Thoracic aorta (tissue), 2 donors: ENCODE measurements at places on chromosomes 2 and 18.

DNA sequence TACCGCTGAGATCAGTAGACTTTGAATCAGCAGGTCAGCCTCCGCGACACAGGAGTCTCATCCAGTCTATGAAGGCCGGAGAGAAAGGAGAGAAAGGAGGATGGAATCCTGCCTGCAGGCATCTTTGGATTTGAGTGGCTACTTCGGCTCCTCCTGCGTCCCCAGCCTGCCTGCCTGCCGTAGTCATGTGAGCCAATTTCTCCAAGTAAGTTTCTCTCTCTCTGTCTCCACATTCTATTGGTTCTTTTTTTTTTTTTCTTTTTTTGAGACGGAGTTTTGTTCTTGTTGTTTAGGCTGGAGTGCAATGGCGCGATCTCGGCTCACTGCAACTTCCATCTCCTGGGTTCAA lies 16.7 kb downstream of the PDCD1 start:
- DNase-seq: no peak

DNA sequence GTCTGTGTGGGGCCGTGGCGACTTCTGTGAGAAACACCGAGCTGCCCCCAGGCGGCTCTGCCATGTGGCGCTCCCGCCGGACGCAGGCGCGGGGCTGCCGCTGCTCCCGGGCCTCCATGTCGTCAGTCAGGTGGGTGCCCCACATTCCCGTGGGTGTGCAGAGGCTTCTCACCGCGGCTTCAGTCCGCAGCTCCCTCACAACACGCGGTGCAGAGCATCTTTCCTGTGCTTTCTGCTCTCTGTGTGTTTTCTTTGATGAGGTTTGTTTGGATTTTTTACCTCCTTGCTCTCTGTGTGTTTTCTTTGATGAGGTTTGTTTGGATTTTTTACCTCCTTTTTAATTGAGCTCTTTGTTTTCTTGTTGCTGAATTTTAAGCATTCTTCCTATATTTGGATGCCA lies 13.0 kb downstream of the AQP12A start:
- DNase-seq: no peak

- DNase-seq: no peak
Measured at GRCh38 chr18:58813105-58813504, 51.6 kb upstream of the ZNF532 start.

GRCh38 chr18:8037296-8037695 lies 470.2 kb downstream of the PTPRM start:
- DNase-seq: no peak

- DNase-seq: no peak
Measured at GRCh38 chr2:217790681-217791392, 212.0 kb downstream of the TNS1 start.

DNA sequence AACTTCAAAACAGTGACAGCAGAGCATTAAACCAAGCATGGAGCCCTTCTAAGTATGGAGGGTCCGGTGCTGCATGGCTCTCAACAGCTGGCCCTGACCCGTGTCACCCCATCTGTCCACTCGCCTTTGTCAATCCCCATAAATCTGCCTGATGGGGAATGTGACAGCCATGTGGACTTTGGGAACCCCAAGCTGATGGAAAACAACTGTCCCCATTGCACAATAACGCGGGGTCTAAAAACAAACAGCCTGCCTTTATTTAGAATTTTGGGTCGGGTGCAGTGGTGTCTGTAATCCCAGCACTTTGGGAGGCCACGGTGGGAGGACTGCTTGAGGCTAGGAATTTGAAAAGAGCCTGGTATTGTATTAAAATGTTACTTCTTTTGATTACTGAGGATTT lies 17.1 kb upstream of the THADA start:
- DNase-seq: no peak

DNA sequence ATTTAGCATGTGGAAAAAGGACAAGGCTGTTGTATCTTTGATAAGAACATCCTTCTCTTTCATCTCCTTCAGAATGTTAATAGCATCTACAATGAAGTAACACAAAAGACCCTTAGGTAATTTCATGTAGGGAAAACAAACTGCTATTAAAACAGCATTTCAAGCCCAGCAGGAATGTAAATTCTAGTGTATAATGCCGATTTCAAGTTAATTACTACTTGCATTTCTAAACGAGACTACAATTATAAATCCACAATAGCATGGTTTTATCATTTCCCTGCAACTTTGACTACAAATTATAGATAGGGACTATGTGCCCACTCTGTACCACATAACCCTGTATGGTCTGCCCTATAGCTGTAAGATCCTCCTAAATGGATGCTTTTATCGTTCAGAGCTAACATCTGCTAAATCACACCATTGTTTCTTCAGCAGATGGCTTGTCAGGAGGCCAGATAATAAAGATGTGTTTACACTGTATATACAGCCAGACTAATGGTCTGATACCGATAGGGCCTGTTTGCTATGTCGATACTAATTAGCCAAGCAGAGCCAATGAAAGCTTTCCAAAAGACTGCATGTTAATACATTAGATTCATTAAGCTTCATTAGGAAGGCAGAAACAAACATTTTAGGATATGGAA lies 51.9 kb downstream of the LRPPRC start:
- no peak for DNase-seq

- DNase-seq: no peak
Measured at GRCh38 chr2:155151472-155151871, 453.0 kb downstream of the KCNJ3 start.

- no peak for DNase-seq
Measured at GRCh38 chr2:166090908-166091307, 36.9 kb downstream of the SCN1A start.

- no peak for DNase-seq
Measured at GRCh38 chr2:239883326-239884050, 141.7 kb downstream of the NDUFA10 start.
